ENCODE measurements at places on chromosomes 11 and 22.

DNA sequence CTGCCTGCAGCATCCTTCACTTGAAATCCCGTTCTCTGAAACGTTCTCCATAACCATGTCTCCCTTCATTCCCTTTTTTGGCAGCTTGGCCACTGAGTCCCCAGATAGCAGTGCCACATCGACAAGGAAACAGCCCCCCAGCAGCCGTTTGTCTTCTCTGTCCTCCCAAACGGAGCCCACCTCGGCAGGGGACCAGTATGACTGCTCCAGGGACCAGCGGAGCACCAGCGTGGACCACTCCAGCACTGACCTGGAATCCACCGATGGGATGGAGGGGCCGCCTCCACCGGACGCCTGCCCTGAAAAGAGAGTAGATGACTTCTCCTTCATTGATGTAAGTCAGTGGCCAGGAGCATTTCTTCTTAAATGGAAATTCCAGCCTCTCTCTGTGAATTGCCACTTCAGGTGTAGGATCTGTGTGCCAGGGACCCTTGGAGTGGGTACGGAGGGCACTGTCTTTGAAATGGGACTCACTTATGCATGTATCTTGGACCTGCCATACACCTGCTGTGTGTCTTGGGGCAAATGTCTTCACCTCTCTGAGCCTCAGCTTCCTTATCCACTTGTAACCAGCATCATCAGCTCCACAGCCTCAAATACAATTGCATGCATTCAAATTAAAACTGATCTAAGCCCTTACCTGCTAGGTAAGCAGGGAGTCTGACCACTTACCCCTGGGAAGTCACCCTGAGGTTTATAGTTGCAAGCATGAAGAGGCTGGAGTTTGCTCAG lies 25.3 kb upstream of the CRYBB3 start:
- no peak for DNase-seq

GRCh38 chr22:17120711-17121232 lies 388 bp downstream of the TMEM121B start:
- no peak for DNase-seq

DNA sequence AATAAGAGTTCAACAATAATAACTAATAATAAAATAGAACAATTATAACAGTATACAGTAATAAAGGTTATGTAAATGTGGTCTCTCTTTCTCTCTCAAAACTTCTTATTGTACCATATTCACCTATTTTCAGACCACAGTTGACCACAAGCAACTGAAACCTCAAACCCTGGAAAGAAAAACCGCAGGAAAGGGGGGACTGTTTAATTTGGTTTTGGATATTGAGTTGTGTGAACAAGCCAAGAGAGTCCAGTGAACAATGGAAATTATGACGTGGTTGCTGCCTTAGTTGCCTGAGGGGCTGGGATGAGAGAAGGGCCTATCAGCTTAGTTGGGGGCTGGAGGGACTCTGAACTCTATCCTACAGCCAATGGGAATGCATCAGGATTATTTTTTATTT lies 178.7 kb upstream of the POU2AF2 start:
- no peak for DNase-seq

GRCh38 chr11:2460540-2461252 lies 15.9 kb downstream of the KCNQ1 start:
- DNase-seq, result no peak

DNA sequence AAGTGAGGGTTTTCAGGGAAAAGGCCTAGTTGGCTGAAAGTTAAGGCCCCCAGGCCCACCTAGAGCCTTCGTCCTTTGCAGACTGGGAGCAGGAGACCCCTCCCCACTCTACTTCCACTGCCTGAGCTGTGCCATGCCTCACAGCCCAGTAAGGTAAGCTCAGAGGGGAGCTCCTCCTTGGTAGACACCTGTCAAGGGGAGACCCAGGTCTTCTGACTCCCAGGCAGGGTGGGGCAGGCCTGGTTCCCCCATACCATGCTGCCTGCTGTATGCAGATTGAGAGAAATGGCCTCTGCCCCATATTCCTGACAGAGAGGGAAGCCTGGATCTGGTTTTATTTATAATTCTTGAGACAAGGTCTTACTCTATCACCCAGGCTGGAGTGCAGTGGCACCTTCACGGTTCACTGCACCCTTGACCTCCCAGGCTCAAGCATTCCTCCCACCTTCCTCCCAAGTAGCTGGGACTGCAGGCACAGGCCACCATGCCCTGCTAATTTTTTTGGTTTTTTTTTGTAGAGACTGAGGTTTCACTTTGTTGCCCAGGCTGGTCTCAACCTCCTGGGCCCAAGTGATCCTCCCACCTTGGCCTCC lies 697 bp downstream of the RAB36 start:
- DNase-seq, result no peak

DNA sequence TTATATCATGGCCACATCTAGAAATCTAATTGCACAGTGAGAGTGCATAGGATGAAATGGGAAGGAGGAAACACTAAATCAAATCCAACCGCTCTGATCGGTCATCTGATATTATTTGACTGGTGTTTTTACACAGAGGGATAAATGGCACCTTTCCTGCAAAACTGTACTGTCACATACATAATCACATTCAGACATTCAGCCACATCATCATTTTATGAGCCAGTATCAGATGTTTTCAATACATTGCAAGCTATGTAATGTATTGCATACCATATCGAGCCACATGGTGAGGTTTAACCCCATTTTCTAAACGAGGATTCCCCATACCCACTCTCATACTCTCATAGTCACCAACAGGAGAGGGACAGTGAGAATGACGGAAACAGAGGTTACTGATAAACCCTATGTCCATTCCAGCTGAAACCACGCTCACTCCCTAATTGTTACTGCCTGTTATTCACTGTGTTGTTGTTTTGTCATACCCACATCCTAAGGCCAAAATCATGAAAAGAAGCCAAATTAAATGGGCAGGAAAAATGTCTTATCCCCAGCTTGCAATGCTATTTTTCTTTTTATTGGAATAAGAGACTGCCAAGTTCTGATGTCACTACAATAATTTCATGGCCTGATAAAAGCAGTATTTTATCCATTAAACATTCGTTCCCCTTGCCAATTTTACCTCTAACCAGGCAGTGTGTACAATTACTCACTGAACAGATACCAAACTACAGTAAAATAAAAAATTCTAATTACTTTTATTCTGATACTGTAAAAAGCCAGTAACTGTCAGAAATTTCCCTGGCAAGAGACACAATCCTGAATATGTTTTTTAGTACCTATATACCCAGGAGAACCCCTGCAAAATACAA lies 9.0 kb downstream of the CDON start:
- no peak for DNase-seq

GRCh38 chr11:71192629-71193028 lies 59.7 kb downstream of the SHANK2 start:
- no peak for DNase-seq

DNA sequence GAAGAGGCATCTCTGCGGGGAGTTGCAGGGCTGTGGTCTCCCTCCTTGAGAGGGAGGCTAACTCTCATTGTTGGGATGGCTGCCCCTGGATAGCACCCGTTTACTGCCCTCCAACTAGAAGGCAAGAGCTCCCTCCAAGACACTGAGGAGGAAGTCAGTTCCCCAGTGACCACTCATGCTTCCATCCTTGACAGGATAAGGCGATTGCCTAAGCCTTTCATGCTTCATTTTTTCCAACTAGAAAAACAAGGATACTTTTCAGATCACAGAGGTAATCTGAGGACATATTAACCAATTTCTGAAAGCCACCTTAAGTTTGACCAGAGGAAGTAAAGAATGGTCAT lies 186.6 kb downstream of the MAML2 start:
- DNase-seq, result no peak

DNA sequence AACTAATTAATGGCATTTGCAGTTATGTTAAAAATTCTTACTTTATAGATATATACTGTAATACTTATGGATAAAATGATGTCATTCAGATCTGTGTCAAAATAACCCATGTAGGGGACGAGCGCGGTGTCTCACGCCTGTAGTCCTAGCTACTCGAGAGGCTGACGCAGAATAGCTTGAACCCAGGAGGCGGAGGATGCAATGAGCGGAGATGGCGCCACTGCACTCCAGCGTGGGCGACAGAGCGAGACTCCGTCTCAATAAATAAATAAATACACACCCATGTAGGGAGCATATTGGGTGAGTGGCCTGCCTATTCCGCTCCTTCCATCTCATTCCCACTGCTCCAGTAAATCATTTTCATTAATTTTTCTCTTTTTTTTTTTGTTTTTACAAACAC lies 7.1 kb downstream of the SNU13 start:
- no peak for DNase-seq

DNA sequence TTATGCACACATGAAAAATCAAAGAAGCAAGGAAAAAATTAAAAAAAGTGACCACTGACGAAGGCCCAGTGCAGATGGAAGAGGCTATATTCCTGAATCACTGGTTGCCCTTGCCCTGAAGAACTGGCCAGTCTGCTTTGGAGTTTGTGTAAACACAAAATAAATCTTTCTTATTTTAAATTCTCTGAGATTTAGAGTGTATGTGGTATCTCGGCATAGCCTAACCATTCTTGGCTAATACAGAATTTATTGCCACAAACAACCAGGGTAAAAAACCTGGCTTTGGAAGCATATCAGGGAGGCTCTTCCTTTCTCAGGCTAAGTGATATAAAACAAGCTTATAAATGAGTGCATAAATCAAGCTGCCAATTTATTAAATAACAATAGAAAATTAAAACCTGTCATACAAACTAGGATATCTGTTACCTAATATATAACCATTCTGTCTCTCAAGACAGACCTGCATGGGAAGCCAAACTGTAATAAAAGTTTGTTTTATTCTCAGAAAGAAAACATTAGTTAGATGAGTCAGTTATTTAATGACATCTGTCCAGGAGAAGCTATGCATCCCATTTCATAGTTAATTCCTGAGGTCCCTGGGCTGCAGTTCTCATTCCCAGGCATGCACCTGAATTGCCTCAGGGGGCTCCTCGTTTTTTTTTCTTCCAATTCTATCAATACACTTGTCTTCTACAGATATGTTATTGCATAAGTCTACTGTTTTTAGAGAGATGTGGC lies 6.1 kb upstream of the TMEM135 start:
- DNase-seq, result no peak

- DNase-seq, result no peak
These were observed 21.6 kb upstream of the PEX26 start for GRCh38 chr22:18056161-18056666.

DNA sequence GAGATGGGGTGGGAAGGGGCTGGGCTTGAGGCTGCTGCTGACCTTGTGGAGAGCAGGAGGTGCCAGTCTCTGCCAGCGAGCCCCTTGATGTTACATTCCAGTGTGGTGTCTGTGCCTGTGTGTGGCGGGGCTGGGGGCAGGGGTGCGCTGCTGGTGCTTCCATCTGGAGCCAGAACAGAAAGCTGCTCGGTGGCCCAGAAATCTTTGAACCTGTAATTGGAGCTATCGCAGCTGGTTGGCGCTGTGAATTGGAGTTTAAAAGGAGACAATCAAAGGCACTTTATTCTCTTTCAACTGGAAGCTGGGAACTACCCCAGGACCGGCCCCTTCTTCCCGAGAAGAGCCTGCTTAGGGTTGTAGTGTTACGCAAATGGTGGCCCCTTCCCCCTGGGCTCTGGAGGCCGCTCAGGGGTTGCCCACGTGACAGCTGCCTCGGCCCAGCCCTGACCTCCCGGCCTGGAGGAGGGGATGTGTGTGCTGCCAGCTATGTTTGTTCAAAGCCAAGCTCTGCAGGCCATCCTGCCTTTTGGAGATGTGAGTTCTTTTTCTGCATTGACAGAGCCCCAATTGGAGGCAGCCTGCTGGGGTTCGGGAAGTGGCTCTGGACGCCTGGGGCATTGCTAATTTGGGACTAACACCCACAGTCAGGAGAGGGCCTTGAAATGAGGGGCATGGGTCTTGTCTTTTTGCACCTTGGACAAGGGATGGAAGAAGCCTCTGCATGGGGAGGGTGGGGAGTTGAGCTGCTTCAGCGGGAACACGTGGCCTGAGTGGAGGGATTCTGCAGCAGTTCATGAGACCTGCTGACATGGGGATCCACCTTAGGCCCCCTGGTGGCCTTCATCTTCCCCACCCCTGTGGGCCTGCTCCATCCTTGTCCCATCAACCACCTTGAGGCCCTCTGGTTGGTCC lies 14.0 kb upstream of the ARSA start:
- DNase-seq, result no peak

Measured in T-helper 1 cell (primary cell).